ENCODE measurements at places on chromosomes 5 and 9. TPM values are rescaled to one million over a fixed set of nuclear protein-coding genes. Genes with fewer than 3 reads are reported as not detected.

DNA sequence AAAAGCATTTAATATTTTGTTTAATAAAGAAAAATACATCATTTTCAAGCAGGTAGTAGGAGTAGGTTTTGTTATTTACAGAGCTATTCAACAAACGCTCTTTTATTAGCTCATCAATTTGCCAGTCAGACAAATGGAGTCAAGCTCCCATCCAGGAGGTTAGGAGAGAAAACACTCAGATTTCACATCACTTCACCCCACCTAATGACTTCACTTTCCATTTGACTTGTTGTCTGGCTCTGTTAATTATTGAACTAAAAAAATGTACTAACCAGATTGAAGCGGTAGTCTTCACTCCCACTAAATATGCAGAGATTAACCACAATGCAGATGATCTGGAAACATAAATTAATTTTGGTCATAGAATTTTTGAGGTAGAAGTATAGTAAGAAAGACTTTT lies 193.6 kb upstream of the VCAN start:
- no peak for DNase-seq

The CYLC2 gene
- not detected for total RNA-seq

- DNase-seq = no peak
These were observed 252.6 kb downstream of the MED10 start for GRCh38 chr5:6125781-6126180.

GRCh38 chr5:133653760-133654049 lies 41.4 kb upstream of the FSTL4 start:
- no peak for DNase-seq

The SMIM27 gene
- total RNA-seq = 14.2 TPM

The ANKRD34B gene
- total RNA-seq = not detected

DNA sequence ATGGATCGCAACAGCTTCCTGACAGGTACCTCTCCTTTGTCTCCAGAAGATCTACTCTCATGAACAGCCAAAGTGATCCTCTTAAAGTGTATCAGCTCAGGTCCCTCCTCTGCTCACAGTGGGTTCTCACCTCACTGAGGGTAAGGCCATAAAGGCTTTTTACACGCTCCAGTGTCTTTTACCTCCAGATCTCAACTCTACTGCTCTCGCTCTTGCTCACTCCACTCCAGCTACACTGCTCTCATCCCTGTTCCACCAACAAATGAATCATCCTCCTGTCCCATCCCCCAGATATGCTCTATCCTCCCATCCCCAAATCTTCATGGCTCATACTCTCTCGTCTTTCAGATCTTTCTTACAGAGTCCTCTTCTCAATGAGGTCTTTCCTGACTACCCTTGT lies 248.6 kb upstream of the EFNA5 start:
- no peak for DNase-seq

DNA sequence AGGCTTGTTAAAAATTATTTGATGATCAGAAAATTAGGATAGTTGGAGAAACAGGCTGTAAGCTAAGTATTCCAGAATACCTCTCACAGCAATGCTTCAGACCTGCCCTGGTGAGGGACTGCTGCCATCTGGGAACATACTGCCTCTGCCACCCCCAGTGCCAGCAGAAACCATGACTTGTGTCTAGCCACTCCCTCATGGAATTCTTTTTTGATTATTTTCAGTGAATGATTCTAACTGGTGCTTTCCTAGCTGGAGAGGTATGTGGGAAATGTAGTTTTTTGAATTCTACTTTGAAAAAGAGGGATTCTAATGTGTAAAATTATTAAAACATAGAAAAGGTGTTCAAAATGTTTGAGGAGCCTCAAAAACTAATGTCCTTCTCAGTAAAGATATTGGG lies 126.3 kb downstream of the HMHB1 start:
- no peak for DNase-seq

The LEAP2 gene
- total RNA-seq = 1.0 TPM

The RORB gene
- 5.7 TPM for total RNA-seq

The LCN15 gene
- total RNA-seq = not detected

Data from Right ventricle myocardium superior (tissue), 1 donor.